ENCODE measurements at places on chromosomes 2 and 18.

DNA sequence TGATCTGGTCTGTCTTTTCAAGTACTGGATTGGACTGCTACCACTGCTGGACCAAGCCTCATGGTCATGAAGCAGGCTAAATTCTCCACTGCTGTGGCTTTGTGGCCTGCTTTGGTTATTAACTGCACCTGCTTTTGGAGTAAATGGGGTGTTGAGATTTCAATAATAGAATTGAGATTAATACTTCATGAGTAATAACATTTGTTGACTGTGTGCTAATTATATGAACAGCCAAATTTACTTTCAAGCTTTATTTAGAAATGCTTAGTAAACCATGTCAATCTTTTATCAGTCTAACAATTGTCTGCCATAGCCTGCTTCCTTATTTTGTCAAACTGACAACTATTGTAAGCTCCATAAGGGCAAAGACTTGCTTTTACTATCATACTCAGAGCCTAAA lies 27.4 kb upstream of the MTIF2 start:
- DNase-seq = no peak

- DNase-seq = no peak
Measured at GRCh38 chr2:65508225-65508624, 75.8 kb upstream of the SPRED2 start.

- no peak for DNase-seq
Measured at GRCh38 chr2:181485638-181485946, 28.4 kb downstream of the ITGA4 start.

DNA sequence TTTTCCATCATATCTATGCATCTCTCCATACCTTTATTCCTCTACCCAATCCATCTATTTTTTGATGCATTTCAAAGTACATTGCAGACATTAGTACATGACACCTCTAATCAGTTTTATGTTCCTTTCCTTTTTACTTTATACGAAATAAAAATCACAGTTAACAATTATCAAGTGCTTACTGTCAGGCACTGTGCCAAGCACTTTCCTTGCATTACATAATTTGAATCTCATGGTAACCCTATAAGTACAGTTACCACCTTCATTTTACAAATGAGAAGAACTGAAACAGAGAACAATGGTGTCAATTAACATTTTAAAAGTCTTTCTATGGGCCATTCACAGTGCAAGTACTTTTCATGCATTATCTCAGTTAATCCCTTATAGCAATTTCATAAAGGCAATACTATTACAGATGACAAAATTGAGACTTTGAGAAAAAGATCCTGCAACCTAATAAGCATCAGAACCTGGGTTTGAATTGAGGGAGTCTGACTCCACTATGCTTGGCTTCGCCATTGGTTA lies 544.4 kb upstream of the TNP1 start:
- DNase-seq = no peak

- DNase-seq = no peak
Measured at GRCh38 chr2:72949642-72950041, 32.3 kb downstream of the EMX1 start.

DNA sequence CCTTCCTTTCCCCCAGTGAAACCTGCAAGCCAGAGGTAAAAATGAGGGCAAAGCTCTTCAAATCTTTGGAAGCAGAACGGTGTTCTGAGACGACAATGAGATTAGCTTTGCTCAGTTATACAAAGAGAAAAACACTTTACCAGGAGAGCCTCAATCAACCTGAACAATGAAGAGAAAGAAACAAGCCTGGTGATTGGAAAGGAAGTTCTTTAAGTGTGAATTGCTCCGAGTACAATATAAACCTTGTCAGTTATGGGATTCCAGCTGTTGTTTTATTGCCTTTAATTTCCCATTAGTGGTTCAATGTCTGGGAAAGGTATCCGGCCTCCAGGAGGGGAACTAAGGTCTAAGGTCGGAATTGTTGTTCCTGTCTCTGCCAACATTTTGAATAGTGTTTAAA lies 901.6 kb downstream of the EPHA4 start:
- DNase-seq = no peak

- DNase-seq = no peak
Measured at GRCh38 chr2:15737314-15738224, 145.9 kb downstream of the DDX1 start.
